ENCODE measurements at places on chromosomes 6 and 20. TPM values are rescaled to one million over a fixed set of nuclear protein-coding genes. Genes with fewer than 3 reads are reported as not detected.

The RHAG gene
- not detected for total RNA-seq

- DNase-seq: no peak
Measured at GRCh38 chr20:62411479-62412193, 4.6 kb upstream of the CABLES2 start.

DNA sequence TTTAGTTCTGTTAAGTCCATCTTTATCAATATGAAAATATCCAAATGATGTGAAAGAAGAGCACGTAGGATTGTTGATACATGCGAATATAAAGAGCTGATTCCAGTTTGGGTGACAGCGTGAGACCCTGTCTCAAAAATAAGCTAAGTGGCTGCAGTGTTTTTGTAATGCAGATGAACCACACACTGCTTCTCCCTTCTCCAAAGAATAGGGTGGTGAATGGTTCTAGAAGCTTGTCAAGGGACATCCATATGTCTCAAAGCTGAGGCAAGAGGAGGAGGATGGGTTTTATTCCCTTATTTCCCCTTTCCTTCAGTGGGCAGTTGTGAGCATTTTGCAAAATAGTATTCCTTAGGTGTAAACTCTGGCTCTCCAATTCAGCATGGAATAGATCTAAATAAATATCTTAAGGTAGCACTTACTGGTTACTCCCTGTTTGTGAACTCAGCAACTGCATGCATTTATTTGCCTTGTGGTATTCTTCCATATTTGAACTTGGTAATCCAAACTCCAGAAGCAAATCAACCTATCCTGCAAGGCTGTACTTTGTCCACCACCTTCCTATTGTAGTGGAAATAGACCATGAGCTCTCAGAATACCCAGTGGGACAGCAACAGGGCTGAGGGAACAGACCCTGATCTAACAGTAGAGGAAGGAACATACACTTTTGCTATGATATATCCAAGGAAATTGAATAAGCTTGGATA is 38.0 kb downstream of the XRN2 start:
- no peak for DNase-seq

DNA sequence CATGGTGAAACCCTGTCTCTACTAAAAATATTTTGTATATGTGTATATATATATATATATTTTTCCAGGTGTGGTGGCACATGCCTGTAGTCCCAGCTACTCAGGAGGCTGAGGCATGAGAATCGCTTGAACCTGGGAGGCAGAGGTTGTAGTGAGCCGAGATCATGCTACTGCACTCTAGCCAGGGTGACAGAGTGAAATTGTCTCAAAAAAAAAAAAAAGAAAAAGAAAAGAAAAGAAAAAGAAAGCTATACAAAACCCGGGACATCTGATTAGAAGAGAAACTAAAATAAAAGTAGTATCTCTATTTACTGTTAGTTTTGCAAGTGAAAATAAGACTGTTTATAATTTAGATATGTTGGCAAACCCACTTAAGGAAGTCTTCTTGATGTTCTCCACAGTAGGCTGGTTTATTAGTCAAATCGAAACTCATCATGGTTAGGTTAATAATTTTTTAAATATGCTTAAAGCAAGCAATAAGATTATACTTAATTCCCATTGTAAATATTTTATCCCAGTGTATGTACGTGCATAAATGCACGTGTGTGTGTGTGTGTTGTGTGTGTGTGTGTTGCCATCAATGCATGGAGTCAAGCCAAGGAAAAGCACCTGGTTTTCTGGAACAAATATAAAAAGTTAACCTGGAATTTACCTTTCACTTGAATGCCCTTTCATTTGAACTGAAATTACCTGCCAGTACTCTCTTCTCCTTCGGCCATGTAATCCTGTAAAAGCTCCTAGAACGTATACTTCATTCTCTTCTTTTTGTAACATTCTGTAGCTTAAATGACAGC is 7.1 kb downstream of the VNN2 start:
- no peak for DNase-seq

The PCSK2 gene
- total RNA-seq: not detected

- DNase-seq: no peak
Measured at GRCh38 chr6:54044059-54044458, 67.2 kb upstream of the MLIP start.

DNA sequence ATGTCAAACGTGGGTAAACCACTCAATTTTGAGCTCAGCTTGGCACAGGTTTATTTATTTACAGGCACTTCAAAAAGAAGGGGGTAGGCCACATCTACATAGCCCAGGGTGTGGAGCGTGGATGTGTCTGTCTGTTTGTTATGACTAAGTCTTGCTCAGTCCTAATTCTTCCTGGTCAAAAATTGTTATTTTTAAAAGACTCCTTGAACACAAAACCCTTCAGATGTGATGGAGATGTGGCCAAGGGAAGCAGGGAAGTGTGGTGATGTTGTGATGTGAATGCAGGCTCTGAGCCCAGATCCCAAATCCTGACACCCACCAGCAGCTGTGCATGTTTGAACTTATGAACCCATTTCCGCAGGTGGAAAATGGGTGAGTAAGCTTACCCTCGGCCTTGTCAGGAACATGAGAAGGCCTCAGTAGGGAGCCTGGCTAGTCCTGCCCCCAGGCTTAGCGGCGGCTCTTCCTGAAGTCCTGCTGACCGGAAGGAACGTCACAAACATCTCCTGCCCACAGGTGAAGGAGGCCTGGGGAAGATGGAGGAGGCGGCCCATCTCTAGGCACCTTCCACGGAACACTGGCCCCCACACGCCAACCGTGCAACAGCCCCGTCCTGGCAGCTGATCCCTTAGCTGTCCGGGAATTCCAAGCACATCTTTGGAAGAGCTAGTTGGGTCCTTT is 119.7 kb downstream of the MYLK4 start:
- DNase-seq: no peak

DNA sequence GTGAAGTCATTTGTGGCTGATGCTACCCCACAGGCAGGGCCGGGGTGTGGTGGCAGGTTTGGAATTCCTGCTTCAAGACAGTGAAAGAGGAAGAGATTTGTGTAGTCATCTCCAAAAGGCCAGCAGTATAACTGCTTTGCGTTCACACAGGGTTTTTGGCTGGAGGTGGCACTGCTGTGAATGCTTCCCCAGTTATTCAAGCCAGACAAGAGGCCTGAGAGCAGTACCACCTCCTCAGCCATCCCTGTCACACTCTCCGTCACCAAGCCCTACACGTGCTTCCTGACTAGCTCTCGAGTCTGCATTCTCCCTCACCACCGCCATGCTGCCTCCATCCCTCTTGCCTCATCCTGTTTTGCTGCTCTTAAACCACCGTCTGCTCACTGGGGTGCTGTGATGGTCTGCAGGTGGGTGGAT is 23.9 kb downstream of the ARMC2 start:
- DNase-seq: no peak

GRCh38 chr20:48786951-48787705 is 40.7 kb downstream of the PREX1 start:
- no peak for DNase-seq

The SNAI1 gene
- total RNA-seq: 4.9 TPM

DNA sequence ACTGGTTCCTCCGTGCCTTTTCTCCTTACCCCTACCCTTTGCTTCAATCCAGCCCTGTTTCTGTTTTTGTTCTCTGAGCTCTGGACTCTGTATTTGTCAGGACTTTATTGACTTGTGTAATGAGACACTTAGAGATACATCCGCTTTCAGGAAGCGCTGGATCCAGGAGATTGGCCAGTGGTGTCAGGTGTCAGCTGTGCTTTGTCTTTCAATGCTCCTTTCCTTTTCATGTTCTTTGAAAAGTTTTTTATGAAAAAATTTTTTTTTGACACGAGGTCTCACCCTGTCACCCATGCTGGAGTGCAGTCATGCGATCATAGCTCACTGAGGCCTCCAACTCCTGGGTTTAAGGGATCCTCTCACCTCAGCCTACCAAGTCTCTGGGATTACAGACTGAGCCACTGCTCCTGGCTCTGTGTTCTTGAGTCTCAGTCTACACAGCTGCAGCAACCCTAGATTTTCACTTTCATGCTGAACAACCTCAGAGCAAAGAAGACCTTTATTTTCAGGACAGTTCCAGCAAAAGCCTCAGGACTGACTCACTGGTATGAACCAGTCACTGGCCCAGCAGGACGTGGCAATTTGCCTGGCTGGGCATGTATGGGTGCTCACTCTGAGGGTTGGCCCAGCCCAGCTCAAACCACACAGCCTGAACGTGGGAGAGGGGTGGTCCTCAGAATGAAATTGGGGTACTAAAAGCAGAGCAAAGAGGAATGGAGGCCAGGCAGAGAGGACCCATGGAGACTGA is 108.5 kb downstream of the DHX35 start:
- DNase-seq: peak; percentile 80

GRCh38 chr6:140932909-140933308 is 1199.8 kb upstream of the GJE1 start:
- no peak for DNase-seq

GRCh38 chr6:167806061-167806700 is 20.5 kb upstream of the AFDN start:
- no peak for DNase-seq

- DNase-seq: no peak
Measured at GRCh38 chr20:63939061-63939935, 16.9 kb downstream of the UCKL1 start.

DNA sequence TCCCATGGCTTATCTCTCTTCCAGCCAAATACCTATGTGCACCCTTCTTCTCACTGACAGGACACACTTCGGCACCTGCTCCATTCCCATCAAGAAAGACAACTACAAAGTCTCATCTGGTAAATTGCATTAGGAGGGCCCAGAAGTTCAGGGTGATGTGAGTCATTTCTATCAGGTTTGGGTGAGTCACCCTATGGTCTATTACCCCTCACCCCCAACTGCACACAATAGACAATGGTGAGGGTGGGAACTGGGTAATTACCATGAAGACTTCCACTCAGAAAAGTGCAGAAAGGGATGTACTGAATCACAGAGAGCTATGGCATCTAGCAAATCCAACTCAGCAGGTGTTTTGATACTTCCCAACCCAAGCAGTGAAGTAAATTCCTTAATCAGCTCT is 54.8 kb downstream of the OPN5 start:
- DNase-seq: no peak

DNA sequence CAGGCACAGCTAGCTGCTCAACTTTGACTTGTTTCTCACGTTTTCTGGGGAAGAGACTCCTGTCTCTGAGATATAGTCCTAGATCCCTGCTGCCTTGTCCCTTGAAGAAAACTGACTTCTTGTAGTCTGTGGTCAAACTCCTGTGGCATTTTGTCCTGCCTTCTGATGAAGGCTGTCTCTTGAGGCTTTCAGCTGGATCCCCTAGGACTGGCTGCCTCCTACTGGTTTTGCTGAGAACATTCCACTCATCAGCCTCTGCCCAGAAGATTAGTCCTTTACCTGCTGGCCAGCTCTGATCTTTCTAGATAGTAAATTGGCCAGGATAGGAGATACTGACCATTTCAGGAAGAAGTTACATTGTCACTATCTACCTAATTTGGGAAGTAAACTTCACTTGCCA is 71.9 kb upstream of the CNR1 start:
- no peak for DNase-seq

- DNase-seq: no peak
Measured at GRCh38 chr6:24387818-24388217, 14.9 kb upstream of the MRS2 start.

The HSPA1B gene
- 104 TPM for total RNA-seq

GRCh38 chr6:100417036-100417435 is 47.7 kb downstream of the SIM1 start:
- no peak for DNase-seq

The FOXF2 gene
- total RNA-seq: 30.0 TPM

- no peak for DNase-seq
Measured at GRCh38 chr6:138382498-138383265, 5.0 kb downstream of the SMIM28 start.

The FOXQ1 gene
- total RNA-seq: 3.2 TPM

The SLC22A3 gene
- total RNA-seq: not detected

GRCh38 chr6:30877419-30878262 is 6.7 kb upstream of the DDR1 start:
- DNase-seq: peak; percentile 83

The THBD gene
- total RNA-seq: 0.05 TPM

DNA sequence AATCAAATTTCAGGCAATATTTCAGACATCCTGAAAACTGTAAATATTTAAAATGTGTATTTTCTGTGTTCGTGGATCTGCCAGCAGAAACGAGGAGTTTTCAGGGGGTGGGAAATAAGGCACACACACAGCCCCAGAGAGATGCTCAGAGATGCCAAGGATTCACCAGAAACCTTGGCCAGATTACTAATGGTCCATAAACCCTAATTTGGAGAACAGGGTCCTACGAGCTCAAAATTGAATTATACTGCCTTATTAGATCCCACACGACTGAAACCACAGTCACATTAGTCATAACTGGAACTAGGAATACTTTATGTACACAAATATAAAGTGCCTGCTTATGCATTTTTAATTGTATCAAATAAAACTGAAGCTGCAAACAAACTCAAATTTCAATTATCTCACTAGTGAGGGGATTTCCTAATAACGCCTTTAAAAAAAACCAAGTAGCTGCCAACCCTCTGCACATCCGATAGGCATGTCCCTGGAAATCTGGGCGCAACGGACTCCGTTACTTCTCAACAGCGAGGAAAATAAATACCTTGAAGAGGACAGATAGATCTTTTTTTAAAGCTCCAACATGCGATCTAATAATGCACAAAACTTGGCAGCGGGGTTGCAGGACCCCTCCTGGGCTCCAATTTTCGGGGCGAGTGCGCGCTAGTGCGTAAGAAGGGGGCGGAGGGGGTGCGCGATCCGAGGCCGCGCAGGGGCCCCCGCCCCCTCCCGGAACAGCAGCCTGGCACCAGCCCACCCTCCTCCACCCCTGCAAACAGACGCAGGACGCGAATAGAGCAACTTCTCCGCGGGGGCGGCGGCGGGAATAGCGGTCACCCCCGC is 897 bp downstream of the CHD6 start:
- peak; percentile 3 for DNase-seq

GRCh38 chr6:11011787-11012234 is 32.3 kb downstream of the ELOVL2 start:
- no peak for DNase-seq

The TMEM244 gene
- total RNA-seq: not detected

The ADGRF5 gene
- 0.21 TPM for total RNA-seq
